ENCODE measurements at places on chromosomes 6 and 20.

DNA sequence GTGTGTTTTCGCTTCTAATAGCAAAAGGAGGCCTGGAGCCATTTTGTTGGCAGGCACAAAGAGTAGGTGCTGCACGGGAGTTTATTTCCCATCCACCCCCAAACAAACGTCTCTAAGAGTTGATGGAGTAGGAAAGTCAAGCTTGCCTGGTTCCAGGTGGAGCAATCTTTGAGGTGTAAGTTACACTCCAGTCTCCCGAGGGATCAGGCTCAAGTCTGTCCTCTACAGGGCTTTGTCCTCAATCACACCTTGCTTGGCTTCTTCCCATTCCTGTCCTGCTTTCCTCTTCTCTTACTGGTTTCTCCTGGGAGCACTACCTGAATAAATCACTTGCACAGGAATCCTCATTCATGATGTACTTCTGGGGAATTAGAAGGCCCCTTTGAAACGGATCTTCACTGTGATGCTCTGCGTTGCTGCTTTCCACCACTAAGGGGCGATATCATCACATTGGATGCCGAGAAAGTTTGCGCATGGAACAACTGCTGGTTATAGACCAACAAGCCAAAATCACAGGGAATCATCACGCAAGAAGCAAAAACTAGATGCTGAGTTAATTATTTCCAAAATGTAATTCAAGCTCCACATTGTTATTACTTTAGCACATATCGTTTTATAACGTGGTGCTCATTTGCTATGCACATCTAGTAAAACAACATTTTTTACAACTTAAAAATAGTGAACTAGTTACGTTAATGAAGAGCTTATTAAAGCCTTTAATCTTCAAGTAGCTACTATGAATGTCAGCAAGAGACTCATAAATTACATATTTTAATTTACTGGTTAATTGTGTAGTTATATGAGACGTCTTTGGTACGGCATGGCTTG is 156.8 kb downstream of the DNAH8 start:
- peak; percentile 68 for DNase-seq

GRCh38 chr6:85580878-85581267 is 12.8 kb downstream of the SNX14 start:
- DNase-seq = no peak

GRCh38 chr6:124888581-124889371 is 73.5 kb upstream of the RNF217 start:
- DNase-seq = no peak

DNA sequence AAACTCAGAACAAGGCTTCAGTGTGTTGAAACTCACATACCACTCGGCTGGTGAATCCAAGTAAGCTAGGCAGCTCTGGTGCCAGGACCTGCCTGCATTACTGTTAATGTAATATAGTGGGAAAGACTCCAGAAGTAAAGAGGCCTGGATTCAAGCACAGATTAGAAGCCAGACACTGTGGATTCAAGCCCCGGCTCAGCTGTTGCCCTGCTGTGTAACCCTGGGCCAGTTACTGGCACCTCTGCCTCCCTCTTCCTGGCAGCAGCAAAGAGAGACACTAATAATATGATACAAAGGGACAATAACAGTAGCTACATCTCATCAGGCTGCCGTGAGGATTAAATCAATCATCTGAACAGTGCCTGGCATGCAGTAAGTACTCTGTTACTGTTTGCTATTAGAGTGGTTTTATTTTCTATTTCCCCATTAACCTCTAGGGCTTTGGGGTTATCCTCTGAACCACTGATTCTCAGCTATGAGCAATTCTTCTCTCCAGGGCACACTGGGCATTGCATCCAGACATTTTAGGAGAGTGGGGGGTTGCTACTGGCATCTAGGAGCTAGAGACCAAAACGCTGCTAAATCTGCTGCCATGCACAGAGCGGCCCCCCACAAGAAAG is 92.9 kb downstream of the ZMYND8 start:
- no peak for DNase-seq

GRCh38 chr6:163232015-163232523 is 182.4 kb upstream of the QKI start:
- DNase-seq = no peak

GRCh38 chr6:63305277-63305676 is 14.5 kb downstream of the LGSN start:
- no peak for DNase-seq

DNA sequence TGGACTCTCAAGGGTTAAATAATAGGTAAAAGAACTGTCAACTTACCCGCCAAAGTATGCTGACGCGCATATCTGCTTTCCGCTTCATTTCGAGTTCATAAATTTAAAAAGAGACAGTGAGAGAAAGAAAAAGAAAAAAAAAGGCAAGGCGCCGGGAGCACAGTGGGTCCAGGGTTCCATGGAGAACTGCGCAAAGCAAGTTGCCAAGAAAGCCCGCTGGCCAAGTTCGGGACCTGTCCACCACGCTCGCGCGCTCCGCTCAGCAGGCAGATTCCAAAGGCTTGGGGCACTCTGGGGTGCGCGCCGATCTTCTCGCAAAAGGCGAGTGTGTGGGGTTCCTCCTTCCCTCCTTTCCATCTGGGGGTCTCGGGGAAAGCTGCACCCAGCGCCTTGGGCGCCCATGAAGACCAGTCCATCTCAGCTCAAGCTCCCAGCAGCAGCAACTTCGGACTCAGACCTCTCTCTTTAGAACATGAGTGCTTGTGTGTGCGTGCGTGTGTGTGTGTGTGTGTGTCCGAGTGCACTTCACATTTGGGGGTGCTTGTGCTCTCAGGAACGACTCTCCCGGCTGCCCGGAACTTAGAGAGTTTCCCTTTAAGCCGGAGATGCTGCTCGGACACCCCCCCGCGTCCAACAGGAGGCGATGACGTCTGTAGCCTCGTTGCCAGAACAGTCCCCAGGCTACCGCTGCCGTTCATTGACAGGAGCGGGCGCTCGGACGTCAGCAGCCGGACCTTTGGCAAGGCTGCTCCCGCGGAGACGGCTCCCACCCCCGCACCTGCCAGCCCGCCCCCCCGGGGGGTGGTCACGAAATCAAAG is 180.0 kb downstream of the TBXT start:
- DNase-seq = no peak

GRCh38 chr20:46004889-46005473 is 3.7 kb upstream of the MMP9 start:
- peak; percentile 58 for DNase-seq

DNA sequence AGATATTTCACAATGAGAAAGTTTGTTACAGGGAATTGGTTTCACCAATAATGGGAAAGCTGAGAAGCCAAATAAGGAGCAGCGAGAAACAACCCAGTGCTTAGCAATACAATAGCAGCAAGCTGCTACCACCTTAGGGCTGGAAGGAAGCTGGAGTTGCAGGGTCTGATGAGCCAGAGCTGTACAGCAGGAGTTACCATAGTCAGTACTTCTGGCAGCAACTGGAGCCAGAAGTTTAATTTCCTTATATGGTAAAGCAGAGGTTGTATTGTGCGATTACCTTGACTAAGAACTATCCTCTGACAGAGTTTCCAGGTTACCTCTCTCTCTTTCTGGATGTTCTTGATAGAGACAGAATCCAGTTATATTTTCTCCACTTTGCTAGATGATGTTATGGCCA is 137.1 kb upstream of the OLIG3 start:
- DNase-seq = no peak

GRCh38 chr6:20479526-20479925 is 54.7 kb upstream of the CDKAL1 start:
- no peak for DNase-seq

DNA sequence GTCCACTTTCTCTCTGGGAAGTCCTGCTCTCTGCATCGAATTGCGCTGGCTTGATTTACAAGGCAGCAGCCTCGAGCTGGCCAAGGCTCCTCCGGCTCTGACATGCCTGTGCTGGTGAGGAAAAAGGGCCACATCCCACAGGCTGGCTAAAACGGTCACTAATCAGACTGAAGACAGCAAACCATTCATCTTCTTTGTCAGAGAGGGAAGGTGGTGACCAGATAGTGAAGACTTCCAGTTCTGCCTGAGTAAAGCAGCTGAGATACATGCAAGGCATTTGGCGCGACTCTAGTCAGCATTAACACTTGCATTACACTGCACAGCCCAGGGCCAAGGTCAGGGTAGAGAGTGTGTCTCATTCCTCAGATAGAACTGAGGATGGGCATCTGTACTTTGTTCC is 203.2 kb upstream of the MAP3K7 start:
- no peak for DNase-seq

All from CD4-positive, alpha-beta T cell treated with Interleukin-12 subunit alpha and Interleukin-12 subunit beta, for 1 hour (primary cell).